ENCODE measurements at places on chromosomes 7 and 10.

DNA sequence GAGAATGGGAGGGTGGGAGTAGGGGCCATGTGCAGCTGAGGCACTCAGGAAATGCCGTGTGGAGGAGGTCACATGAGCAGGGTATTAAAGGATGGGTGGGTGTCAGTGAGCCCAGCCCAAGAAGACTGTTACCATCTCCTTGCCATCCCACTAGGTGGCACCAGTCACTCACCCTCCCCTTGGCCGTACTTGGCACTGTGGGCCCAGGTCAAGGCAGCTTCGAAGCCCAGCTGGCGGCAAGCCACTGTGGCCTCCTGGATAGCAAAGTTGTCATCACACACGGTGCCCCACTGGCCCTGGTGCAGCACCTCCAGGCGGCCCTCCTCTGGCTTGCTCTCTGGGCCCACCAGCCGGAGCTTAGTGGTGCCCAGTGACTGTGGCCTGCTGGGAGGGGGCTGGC lies 5.4 kb downstream of the LOXL4 start:
- DNase-seq, result no peak

DNA sequence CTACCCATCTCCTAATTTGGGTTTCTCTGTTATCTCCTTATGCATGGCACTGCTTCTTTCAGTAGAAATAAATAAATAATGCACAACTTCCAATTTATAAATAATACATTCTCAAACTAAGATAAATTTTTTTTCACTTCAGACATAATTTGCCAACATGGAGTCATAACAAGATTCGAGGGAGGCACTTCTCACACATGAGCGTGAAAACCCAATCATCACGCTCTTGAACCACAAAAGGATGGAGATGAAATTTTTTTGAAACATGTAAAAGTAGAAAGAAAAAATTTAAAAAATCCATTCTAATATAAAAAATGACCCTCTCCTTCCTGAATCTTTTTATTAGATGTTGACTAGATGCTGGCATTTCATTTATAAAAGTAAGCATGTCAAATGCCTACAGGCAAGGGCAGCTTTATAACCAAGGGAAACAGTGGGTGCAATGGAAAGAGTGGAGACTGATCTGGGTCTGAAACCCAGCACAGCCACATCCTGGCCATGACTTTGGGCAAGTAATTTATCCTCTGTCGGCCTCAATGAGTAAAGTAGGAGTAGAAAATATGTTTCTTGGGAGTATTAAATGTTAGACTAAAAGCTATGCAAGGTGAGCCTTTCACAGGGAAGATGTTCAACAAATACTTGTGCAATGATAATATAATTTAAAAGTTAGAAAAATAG lies 185.0 kb downstream of the STK31 start:
- no peak for DNase-seq

DNA sequence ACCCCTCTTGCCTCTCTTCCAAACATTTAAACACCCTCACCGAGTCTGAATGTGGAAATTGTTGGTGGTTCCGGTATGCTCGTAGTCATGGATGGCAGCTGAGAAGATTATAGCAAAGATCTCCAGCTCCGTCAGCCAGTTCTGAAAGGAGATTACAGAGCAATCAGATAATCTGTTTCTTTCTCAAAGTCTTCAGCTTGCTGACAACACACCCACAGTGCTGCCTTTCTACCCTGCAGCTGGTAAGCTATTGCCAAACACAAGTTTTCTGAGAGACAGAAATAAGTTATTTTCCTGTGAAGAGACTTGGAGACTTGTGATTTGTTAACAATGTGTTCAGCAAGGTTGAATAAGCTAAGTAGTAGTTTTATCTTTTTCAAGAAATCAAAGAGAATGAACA lies 163.6 kb downstream of the PPP1R17 start:
- DNase-seq, result no peak

GRCh38 chr7:94252971-94253370 lies 141.7 kb upstream of the COL1A2 start:
- DNase-seq, result no peak

DNA sequence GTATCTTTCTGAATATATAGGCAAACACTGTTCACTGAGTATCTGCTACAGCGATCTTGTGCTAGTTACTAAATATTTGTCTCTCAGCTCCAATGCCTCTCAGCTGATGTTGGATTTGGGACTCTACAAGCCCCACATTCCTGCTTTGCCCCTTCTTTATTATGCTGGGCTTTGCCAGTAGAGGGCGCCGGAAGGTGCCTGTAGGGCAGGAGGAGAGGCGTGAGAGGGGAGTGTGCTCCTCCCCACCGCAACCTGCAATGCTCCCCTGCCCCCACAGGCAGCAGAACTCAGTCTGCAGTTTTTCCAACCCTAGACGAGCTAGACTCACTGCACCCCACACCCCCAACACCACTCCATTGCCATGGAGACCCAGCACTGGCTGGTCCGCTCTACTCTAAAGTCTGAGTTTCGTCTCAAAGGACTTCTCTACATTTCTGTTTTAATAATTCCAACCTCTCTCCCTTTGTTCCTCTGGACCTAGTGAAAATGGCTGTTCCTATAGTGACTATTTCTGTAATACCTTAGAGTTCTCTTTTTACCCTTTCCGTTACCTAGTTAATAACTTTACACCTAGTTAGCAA lies 337.6 kb downstream of the CCSER2 start:
- no peak for DNase-seq

DNA sequence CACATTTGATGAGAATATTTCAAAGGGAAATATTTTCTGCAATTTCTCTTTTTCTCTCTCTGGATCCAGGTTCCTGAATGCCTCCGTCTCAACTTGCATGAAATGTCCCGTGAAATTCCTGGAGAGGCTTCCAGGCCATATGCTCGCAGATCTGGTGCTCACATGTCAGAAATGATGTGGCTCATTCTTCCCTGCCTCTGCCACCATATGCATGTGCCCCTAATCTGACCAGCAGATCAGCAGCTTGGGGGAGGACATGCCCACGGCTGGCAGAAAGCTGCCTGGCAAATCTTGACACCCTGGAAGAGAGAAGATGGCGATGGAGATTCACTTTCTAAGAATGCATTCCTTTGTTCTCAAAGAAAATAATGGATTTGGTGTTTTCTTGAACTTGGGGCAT lies 490.7 kb downstream of the RPS24 start:
- DNase-seq, result no peak

GRCh38 chr7:139536152-139536551 lies 12.7 kb downstream of the CLEC2L start:
- no peak for DNase-seq

DNA sequence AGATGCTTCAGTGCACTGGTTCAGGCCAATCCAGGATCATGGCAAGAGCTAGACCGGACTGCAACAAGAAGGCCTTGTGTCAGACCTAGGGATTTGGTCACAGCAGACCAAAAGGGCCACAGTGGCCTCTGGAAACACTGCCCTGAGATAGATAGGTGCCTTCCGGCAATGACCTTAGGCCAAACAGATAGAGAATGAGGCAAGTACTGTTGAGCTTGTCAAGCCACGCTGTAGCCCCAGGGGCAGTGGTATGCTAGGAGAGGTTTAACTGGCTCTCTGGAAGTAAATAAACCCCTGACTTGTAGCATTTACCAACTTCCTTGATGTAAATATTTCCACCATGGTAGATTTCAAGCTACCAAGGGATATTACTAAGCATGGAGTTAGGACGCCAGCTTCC lies 197.5 kb downstream of the GRID1 start:
- DNase-seq, result no peak

- DNase-seq, result peak; percentile 53
Measured at GRCh38 chr7:37977243-37977642, 56.8 kb downstream of the EPDR1 start.
